Stimulated activated CD8-positive, alpha-beta memory T cell treated with anti-CD3 and anti-CD28 coated beads, Interleukin-7, amount 100 ng/mL, for 1 hour (primary cell): ENCODE measurements at places on chromosomes 7 and 10.

DNA sequence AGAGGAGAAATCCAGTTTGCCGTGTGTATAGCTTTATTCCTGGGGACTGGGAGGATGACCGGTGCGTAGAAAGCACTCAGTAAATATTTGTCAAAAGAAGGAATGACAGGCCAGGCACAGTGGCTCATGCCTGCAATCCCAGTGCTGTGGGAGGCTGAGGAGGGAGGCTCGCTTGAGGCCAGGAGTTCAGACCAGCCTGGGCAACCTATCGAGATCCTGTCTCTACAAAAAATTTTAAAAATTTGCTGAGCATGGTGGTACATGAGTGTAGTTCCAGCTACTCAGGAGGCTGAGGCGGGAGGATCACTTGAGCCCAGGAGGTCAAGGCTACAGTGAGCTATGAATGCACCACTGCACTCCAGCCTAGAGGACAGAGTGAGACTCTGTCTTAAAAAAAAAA is 15.8 kb downstream of the EPHB4 start:
- DNase-seq = no peak

DNA sequence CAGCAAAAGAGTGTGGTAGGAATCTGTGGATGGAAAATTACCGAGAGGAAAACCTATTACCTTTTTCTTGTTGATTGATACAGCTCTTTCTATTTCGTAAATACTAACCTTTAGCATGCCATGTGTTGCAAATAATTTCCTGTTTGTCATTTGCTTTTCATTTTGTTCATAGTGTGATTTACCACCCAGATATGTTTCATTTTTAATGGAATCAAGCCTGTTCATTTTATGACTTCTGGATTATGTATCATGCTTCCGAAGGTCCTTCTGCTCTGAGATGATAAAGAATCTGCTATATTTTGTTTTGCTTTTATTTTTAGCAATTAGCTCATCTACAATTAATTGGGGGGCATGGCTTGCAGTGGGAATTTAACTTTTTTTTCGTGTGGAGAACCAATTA is 46.5 kb downstream of the INPP5F start:
- DNase-seq = no peak

DNA sequence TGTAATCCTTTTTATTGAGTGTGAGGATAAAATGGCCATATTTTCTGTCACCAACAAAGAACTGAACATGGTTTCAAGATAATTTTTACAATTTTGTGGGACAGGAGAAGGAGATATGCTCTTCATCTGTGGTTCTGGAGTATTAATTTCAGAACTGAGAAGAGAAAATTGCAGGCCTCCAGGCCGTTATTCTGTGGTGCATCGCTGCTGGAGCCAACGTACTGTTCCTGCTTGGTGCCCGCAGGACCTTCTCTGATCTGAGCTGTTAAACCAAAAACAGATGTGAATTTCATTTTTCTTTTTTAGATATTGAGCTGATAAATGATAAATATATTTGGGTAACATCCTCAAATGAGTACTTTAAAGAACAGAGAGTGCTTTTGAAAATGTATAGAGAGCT is 63.9 kb downstream of the IKZF1 start:
- DNase-seq = no peak

DNA sequence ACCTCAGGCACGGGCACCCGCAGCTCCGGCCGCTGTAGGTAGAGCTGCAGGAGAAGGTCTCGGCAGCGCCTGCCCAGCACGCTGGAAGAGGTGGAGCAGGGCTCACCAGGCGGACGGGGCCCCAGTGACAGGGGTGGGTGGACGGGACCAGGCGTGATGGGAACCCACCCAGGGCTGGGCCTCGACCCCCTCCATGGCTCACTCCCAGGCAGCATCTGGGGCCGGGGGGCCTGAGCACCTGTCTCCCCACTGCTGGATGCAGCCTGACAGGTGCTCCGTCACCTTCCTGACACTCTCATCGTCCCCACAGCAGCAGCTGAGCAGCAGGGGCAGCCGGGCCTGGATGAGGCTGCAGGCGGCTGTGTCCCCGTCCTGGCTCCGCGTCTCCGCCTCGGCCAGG is 16.7 kb upstream of the MICALL2 start:
- DNase-seq = no peak

- DNase-seq = no peak
Measured at GRCh38 chr10:21052072-21052708, 155.1 kb upstream of the NEBL start.

GRCh38 chr10:107033799-107034422 is 130.6 kb downstream of the SORCS1 start:
- DNase-seq = no peak
